ENCODE measurements at places on chromosomes 7 and 10. TPM values are rescaled to one million over a fixed set of nuclear protein-coding genes. Genes with fewer than 3 reads are reported as not detected.

BHLHA15 gene
- not detected for total RNA-seq

UROS gene
- total RNA-seq, result 65.8 TPM

CADPS2 gene
- 29.1 TPM for total RNA-seq

NUTM2D gene
- 2.2 TPM for total RNA-seq

VIPR2 gene
- under 0.01 TPM for total RNA-seq

C10orf105 gene
- total RNA-seq, result not detected

RPEL1 gene
- under 0.01 TPM for total RNA-seq

OR6V1 gene
- total RNA-seq, result not detected

KIF5B gene
- total RNA-seq, result 145 TPM

NRG3 gene
- not detected for total RNA-seq

CLRN3 gene
- total RNA-seq, result not detected

BMPR1A gene
- 68.1 TPM for total RNA-seq

NUTM2E gene
- not detected for total RNA-seq

TSPAN12 gene
- total RNA-seq, result 0.73 TPM

EPHA1 gene
- total RNA-seq, result under 0.01 TPM

WBP1L gene
- total RNA-seq, result 54.1 TPM

AMPH gene
- 7.8 TPM for total RNA-seq

THSD7A gene
- total RNA-seq, result 1.6 TPM

PPP1R3C gene
- total RNA-seq, result 200 TPM

FAM24B gene
- 4.1 TPM for total RNA-seq

LRRC61 gene
- total RNA-seq, result 3.3 TPM

CPXM2 gene
- 43.8 TPM for total RNA-seq

SLC18A2 gene
- under 0.01 TPM for total RNA-seq

GPR15LG gene
- not detected for total RNA-seq

SPDYE6 gene
- 0.15 TPM for total RNA-seq

LLCFC1 gene
- total RNA-seq, result not detected

SOSTDC1 gene
- 0.15 TPM for total RNA-seq

INMT gene
- 20.8 TPM for total RNA-seq
